Nephron progenitor cell (in vitro differentiated cells): ENCODE measurements at places on chromosomes 12 and 14.

DNA sequence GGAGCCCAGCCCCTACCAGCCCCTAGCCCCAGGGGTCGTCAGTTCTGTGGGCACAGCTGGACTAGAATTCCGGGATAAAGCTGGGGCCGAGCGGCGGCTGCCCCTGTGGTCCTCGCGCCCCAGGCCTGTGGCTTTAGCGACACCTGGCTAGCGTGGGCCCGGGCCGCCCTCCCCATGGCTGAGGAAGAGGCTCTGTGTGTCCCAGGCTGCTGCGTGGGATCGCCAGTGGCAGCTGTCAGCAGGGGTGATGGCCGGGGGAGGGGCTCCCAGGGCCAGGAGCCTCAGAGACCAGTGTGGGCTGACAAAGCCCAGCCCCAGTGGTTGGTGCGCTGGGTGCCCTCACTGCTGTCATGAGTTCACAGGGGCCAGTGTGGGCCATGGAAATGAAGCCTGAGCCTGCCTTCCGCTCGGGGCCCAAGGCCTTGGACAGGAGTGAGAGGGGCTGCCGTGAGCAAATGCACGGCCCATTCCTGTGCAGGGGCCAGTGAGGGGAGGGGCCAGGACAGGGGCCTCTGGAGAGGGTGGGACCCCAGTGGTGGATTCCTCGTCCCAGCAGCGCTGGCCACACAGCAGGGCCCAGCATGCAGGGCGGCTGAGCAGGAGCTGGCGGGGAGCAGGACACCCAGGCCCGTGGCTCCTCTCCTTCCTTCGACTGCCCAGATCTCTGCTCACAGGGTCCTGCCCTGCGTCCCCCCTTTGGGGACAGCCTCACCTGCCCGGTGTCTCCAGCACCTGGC is 11.4 kb downstream of the FBRSL1 start:
- peak; percentile 43 for DNase-seq

GRCh38 chr12:130973109-130973508 is 19.4 kb downstream of the ADGRD1 start:
- no peak for DNase-seq

- no peak for DNase-seq
Measured at GRCh38 chr14:24712374-24712773, 78.4 kb upstream of the GZMB start.

DNA sequence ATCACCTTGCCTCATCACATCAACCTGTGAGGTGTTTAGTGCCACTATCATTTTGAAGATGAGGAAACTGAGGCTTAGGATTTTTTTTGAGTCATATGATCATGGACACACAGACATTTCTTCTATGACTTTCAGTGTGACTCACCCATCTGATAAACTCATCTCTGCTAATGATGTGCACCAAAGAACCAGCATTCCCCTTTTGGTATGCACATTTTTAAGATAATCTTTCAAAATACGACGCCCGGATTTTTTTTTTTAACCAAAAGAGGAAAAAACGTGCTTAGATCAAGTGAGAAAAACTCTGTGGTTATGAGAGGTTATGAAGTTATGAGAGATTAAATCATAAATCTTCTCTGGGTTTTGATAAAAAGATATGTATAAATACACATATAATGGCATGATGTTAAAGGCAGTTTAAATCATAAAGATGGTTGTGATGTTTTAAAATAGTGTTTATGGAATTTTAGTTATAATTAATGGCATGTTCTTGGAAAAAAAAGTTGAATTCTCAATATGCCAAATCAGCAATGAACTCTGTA is 948.1 kb downstream of the TMTC2 start:
- no peak for DNase-seq
